ENCODE measurements at places on chromosomes 16 and 17.

DNA sequence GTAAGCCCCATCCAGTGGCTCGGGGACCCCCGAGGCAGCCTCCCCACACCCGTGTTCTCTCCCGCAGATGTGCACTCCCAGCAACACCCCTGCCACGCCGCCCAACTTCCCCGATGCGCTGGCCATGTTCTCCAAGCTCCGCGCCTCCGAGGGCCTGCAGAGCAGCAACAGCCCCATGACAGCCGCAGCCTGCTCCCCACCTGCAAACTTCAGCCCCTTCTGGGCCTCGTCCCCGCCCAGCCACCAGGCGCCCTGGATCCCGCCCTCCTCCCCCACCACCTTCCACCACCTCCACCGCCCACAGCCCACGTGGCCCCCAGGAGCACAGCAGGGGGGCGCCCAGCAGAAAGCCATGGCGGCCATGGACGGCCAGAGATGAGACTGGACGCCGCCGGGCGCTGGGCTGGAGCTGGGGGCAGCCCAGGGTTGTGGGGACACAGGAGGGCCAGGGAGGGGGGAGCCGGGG lies 5.0 kb downstream of the UBALD2 start:
- DNase-seq: no peak

DNA sequence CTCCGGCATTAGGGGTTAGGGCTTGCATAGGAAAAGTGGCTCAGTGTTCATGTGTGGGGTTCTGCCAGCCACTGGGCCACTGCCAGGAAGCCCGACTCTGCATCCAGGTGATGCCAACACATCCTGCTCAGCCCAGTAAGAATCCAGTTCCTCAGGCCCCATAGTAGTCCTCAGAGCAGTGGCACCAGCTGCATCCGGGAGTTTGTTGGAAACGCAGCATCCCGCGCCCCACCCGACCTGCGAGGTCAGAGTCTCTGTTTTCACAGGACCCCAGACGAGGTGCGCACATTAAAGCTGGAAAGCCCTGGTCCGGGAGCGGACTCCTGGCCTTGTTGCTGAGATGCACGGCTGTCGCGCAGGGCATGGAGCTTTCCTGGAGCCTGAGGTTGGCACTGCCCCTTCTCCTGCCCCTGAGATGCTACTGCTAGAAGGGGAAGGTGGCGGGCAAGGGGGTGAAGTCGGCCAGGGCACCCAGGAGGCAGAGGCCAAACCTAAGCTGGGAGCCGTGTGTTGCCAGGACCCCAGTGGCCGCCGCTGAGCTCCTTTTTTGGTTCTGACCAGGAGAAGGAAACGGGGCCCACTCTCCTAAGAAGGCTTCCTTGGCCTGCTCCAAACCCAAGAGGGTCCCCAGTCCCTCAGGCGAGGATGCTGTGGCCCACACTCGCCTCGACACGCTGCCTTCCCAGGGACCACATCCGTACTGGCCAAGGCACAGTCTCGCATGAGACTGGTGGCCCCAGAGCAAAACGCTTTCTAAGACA lies 44.4 kb downstream of the NOS2 start:
- no peak for DNase-seq

- DNase-seq: no peak
Observed at GRCh38 chr17:69962436-69962995, 112.5 kb upstream of the KCNJ16 start.

DNA sequence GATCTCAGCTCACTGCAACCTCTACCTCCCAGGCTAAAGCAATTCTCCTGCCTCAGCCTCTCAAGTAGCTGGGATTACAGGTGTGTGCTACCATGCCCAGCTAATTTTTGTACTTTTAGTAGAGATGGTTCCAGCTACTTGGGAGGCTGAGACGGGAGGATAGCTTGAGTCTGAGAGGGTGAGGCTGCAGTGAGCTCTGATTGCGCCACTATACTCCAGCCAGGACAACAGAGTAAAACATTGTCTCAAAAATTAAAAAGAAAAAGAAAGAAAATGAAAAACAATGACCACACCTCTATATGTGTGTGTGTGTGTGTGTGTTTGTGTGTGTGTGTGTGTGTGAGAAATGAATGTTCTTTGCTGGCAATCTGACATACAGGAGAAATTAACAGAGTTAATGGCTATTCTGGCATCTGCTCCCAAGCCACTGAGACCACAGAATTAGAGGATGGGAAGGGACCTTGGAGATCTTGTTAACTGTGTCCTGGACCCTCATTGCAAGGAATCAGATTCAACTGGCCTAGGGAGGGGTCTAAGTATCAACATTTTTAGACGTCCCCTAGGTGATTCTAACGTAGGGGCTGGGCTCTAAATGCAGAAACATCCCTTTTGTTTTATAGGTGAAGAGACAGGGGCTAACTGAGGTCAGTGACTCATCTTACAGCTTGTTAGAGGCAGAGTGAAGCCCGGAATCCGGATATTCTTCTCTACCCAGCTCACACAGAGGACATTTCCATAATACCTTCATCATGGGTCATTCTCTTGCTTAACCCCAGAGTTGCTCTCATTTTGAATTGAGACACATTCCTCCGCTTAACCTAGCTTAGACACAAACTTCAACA lies 16.4 kb upstream of the MARCHF10 start:
- DNase-seq: no peak

DNA sequence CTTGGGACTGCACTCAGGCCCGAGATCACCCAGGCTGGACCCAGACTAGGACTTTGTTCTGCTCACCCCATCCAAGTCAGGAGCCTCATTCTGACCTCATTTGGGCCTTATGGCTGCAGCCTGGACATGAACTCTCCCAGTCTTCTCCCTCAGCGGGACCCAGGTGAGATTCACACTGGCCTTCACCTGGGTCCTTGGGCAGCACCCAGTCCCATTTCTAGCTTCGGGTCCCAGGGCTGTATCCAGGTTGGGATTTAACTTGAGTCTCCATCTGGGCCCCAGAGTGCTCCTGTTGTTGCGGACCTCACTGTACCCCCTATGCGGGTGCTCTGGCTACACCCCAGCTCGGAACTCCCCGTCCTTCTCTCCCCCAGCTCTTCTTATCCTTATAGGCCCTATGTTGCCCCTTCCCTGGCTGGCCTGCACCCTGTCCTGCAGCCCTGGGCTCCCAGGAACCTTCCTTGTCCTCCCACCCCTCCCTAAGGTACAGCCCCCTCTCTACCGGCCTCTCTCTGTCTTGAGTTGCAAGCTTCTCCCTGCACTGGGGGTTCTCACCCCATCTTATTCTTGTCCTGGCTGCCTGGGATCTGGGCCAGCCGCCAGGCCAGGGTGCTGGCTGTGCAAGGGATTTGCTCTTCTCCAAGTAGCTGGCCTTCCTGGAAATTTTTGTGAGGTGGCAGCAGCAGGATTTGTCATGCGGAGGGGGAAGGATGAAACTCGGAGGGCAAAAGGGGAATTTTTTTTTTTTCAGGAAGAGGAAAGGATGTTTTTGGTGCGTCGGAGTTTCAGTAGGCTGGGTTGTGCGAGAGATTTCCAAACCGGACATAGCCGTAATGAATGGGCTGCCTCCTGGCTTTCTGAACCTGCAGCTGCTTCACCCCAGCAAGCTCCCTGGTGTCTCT lies 904 bp downstream of the MAP2K3 start:
- no peak for DNase-seq

- DNase-seq: no peak
Observed at GRCh38 chr16:86708431-86708830, 130.1 kb downstream of the FOXL1 start.
